ENCODE measurements at places on chromosomes 2 and 18.

DNA sequence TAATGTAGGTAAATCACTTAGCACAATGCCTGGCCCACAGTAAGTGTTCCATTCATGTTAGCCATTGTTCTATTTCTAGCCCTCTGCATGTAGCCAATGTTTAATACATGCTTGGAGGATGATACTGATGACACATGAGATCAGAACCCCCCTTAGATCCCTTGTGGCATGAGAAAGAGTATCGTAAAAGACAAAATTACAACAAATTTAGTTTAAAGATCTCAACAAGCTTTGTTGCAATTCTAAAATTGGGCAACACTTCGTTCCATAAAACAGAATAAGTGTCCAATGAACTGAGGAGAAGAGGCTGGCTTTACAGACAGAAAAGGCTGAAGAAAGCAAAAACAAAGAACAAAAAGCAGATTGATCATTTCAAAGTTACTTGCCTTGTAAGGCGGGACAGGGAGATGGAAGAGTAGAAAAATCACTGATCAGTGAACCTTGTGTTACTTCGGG lies 148.7 kb upstream of the SLC1A4 start:
- DNase-seq: no peak

DNA sequence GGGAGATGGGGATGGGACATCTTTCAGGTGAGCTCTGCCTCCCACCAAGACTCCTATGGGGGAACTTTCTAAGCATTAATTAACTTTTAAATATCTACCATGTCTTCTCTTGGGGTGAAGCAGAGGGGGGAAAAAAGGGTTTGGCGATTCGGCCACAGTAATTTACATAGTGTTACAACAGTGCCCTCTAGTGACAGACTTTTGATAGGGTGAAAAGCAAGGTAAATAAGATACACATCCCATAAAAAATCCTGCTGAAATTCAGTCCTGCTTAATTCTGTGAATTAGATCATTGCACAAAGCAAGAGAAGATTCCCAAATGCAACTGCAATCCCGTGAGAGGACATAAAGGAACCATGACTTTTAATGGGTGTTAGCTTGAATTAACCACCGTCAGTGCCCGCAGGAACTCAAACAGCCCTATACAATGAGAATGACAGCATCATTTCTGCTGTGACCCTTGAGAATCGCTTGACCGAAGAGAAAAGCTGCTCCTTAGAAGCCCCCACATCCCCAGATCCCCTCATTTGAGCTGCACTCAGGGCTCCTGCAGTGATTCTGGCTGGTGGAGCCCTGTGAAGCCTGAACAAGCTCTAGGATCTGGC lies 32.8 kb downstream of the FAM124B start:
- no peak for DNase-seq

DNA sequence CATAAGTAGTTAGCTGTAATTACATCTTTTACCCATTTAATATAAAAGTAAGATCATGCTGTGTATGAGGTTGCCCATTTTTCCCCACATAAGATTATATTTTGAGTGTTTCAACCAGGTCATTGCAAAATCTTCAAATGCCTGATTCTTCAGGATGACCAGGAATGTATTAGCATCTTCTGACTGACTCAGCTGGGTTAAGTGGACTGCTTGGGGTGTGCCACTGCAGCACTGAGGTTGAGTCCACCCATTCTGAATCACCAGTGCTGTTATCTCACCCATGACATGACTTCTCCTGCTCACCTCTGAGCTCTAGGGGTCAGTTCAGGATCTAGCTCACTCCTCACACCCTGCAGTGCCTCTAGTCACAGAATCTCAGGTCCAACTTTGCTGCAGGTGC lies 576.7 kb upstream of the ZEB2 start:
- DNase-seq: no peak

- DNase-seq: no peak
Measured at GRCh38 chr2:187136646-187137045, 287.7 kb upstream of the ZSWIM2 start.

DNA sequence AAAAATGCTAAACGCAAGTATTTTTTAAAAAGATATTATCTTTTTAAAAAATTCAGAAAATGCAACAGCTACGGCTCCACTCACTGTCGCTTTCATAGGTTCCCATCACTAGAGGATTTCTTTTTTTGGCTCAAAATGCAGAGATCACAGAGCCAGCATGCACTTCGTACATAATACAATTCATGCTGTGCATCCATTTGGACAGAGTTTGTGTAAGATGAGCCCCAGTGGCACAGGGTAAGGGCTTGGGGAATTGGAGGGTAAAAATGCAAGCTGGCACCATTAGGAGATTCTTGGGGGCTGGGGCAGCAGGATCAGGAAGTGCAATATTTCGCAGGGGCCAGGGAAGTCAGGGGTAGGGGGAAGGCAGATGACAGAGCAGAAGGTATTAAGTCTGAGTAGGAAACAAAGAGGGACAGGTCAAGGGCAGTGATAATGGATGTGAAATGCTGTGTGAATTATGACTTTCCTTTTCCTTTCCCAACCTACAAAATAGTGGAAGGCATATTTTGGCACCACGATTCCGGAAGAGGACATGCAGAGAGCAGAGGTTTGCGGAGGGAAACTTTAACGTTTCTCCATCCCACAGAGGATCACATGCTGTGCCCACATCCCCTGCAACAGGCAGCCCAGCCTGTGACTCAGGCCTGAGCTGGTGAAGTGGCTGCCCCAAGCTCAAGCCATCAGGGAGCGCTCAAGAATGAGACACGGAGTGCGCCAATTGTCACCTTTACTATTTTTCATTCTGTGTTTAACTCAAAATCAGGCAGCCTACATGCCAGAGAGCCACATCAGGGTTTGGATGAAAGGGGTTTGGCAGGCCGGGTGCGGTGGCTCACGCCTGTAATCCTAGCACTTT lies 4.7 kb downstream of the CAPG start:
- DNase-seq: peak; percentile 32

DNA sequence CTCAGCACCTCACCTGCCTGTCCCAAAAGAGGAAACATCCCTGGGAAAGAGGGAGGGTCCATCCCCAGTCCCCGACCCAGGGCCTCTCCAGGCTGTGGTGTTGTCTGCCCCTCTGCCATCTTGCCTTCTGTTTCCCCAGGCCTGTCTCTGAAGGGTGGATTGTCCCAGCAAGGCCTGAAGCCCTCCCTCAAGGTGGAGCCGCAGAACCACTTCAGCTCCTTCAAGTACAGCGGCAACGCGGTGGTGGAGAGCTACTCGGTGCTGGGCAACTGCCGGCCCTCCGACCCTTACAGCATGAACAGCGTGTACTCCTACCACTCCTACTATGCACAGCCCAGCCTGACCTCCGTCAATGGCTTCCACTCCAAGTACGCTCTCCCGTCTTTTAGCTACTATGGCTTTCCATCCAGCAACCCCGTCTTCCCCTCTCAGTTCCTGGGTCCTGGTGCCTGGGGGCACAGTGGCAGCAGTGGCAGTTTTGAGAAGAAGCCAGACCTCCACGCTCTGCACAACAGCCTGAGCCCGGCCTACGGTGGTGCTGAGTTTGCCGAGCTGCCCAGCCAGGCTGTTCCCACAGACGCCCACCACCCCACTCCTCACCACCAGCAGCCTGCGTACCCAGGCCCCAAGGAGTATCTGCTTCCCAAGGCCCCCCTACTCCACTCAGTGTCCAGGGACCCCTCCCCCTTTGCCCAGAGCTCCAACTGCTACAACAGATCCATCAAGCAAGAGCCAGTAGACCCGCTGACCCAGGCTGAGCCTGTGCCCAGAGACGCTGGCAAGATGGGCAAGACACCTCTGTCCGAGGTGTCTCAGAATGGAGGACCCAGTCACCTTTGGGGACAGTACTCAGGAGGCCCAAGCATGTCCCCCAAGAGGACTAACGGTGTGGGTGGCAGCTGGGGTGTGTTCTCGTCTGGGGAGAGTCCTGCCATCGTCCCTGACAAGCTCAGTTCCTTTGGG lies 47.2 kb downstream of the BOLA3 start:
- DNase-seq: no peak

- no peak for DNase-seq
Measured at GRCh38 chr2:41955316-41956043, 92.3 kb upstream of the PKDCC start.

- DNase-seq: no peak
Measured at GRCh38 chr2:187612857-187613256, 58.6 kb upstream of the TFPI start.

DNA sequence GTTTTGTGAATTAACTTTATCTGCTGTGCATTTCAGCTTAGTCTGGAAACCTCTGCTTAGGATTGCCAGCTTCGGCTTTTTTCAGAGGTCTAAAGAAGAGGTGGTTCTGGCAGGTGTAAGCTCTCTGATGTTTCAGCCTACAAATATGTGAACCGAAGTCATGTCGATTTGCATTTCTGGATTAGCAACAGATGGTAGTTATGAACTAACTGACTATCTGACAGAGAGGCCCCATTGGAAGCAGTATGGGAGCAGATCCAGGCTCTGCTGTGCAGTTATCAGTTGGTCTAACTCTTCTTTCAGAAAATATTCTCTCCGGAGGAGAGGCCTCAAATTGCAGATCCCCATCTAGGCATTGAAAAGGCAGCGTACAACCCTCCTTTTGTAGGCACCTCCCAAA lies 32.7 kb upstream of the SPRED2 start:
- DNase-seq: no peak

GRCh38 chr2:181190711-181191110 lies 210.3 kb downstream of the UBE2E3 start:
- DNase-seq: no peak

DNA sequence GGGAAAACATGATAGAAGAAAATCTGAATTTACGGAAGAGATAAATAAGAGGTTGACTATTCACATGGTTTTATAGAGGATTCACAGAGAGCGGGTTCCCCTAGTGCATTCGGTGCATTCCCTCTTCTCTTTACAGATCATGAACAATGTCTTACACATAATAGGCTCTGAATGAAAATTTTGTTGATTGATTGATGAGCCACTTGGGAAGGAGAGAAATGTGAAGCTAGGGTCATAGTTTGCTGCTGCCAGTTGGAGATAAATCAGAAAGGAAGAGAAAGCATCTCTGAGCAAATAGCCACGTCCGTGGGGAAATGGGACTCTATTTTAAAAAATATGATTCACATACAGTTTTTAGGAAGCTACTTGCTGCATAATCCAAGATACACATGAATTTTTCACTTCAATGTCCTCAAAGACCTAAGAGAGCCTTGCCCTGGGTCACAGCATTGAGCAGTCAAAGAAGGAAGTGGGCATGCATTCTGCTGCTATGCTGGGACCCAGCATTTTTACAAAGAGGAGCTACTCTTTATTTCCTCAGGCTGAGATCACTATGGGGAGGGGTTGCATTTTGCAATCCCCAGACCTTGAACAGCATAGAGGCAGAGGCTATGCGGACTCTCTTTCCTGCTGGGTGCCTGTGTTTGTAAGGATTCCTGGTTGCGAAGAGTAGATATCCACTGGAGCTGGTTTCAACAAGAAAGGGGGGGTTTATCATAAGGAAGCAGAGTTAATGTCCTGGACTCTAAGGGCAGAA lies 395.3 kb downstream of the TSN start:
- no peak for DNase-seq

DNA sequence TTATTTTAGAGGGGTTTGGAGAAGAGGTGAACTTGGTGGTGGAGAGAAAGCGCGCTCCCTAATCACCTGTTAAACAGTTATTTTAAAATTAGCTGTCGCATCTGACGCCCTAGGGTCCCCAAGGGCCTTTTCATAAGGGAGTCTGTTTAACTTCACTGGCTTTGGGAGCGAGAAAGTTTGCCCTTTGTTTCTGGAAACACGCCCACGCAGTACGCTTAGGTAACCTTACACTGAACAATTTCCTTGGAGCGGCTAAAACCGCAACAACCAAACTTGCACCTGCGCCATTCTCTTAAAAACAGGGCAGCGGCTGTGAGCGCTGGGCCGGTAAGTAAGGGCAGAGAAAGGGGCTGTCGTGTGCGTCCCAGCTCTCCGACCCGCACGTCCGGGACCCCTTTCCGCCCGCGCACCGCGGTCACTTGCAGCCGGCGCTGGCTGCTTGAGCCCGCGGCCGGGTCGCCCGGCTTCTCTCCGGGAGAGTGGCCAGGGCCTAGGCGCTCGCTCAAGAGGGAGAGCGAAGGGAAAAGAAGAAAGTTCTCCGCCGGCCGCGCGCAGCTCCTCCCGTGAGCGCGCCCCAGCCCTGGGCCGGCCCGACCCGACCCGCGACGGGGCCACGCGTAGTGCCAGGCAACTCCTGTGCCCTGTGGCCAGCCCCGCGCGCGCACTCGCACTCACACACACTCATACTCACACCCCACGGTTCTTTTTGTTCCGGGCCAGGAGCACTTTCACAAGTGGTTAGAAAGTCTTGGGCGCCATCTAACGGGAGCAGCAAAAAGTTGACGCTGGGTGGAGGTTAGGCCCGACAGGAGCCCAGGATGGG lies 19.2 kb downstream of the POU3F3 start:
- no peak for DNase-seq

DNA sequence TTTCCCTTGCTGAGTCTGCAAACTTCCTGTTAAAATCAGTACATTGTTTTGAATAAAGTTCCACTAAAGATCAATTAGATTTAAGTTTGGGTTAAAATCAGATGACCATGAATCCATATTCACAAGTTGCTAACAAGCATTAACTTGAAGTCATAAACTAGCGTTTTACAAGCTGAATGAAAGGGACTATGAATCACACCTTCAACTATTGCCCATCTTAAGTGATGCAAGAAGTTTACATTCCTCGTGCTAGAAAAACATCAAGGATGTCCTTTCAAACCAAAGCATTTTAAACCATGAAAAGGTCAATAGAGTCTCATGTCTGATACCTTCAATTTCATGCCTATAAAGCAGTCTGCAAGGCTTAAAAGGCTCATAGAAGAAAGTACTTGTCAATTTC lies 257.2 kb upstream of the SYT4 start:
- no peak for DNase-seq

- DNase-seq: no peak
Measured at GRCh38 chr2:222281506-222281905, 17.3 kb downstream of the PAX3 start.

DNA sequence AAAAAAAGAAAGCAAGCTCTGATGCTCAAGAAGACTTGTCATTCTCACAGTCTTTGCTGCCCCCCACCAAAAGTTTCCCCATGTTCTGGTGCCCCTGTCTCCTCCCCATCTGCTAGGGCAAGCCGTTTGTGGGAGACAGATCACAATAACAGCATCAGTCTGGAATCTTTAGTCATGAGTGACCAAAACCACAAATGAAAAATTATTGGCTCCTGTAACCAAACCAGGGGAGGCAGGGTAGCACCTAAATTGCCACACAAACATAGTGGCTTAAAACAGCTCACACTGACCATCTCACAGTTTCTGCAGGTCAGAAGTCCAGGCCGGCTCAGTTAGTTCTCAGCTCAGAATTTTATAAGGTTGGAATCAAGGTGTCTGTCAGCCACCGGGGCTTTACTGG lies 9.1 kb upstream of the B3GNT7 start:
- no peak for DNase-seq
